Activated CD8-positive, alpha-beta T cell treated with anti-CD3 and anti-CD28 coated beads, Interleukin-2, amount 10 ng/mL, durations not matched to agents 7 days and 5 days (primary cell): ENCODE measurements at places on chromosomes 16 and 17. TPM values are rescaled to one million over a fixed set of nuclear protein-coding genes. Genes with fewer than 3 reads are reported as not detected.

- no peak for DNase-seq
- peaks cover 44% of the 10 kb centered on the region for H3K4me1 ChIP-seq
- H3K27ac ChIP-seq, result no peak overlapping the region
These were observed 117.4 kb downstream of the HIC1 start for GRCh38 chr17:2172077-2172851.

GRCh38 chr16:2206780-2207433, 1.7 kb downstream of the MLST8 start:
- peak overlapping the region; percentile 86 for H3K4me3 ChIP-seq
- peaks cover 30% of the 10 kb centered on the region for H3K4me1 ChIP-seq
- no peak for DNase-seq
- peaks cover 5% of the 10 kb centered on the region for H3K27me3 ChIP-seq

KCNH6 gene
- not detected for total RNA-seq

OR3A2 gene
- total RNA-seq, result 1.4 TPM

- H3K36me3 ChIP-seq, result no peaks in the 10 kb centered on the region
- no peak overlapping the region for H3K4me3 ChIP-seq
- H3K27me3 ChIP-seq, result peaks cover 25% of the 10 kb centered on the region
- H3K27ac ChIP-seq, result no peak overlapping the region
- H3K4me1 ChIP-seq, result peaks cover 29% of the 10 kb centered on the region
- no peak for DNase-seq
These were observed 1.8 kb downstream of the ODF4 start for GRCh38 chr17:8341456-8341855.

GRCh38 chr16:73177729-73178295, 129.9 kb upstream of the ZFHX3 start:
- H3K36me3 ChIP-seq, result no peaks in the 10 kb centered on the region
- DNase-seq, result no peak

DNA sequence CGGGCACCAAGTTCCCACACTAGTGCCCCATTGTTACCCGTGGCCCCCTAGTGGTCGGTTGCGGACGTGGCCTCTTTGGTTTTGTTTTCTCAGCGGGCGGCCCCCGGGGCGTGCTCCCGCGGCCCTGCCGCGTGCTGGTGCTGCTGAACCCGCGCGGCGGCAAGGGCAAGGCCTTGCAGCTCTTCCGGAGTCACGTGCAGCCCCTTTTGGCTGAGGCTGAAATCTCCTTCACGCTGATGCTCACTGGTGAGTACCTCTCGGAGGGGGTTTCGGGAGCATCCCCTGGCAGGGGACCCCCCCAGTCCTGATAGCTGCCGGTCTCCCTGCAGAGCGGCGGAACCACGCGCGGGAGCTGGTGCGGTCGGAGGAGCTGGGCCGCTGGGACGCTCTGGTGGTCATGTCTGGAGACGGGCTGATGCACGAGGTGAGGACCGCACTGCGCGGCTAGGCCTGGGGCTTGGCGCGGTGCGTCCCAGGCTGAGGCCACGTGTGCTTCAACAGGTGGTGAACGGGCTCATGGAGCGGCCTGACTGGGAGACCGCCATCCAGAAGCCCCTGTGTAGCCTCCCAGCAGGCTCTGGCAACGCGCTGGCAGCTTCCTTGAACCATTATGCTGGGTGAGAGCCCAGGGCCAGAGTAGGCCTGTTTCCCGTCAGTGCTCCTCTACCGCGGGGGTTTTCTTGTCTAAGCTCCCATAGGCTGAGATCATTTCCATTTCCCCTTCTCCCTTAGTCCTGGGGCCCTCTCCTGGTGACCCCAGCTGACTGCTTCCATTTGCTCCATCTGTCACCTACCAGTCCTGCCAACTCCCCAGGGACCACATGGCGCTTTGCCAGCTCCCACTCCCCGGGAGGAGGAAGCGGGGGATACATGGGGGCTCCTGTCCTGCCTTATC, 1.7 kb downstream of the SPHK1 start:
- peaks cover 2% of the 10 kb centered on the region for H3K36me3 ChIP-seq
- no peak overlapping the region for H3K27ac ChIP-seq
- DNase-seq, result peak; percentile 92
- peaks cover 24% of the 10 kb centered on the region for H3K4me1 ChIP-seq
- peak overlapping the region; percentile 69 for H3K4me3 ChIP-seq

DNA sequence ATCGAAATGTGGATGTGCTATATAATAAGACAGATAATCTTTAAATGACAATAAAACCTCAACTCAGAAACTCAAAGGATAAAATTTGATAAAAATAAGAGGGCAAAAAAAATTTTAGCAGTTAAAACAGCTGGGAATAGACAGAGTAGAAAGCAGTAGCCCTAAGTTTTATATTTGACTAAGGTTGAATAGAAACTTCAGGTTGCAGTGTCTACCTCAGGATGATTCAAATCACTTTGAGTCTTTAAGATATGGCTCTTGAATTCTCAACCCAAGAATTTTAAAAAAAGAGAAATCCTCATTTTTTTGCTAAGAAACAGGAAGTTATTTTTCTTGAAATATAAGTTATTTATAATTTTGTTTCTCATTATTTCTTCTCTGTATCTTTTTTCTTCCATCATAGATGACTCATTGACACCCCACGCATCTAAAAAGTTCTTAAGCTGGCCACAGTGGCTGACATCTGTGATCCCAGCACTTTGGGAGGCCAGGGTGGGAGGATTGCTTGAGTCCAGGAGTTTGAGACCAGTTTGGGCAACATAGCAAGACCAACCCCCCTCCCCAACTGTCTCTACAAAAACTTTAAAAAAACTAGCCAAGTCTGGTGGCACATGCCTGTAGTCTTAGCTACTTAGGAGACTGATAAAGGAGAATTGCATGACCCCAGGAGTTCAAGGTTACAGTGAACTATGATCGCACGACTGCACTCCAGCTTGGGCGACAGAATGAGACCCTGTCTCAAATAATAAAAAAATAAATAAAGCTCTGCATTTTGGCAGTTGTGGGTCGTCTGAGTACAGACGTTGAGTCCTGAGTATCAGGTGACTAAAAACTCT, 23.9 kb downstream of the NFAT5 start:
- no peaks in the 10 kb centered on the region for H3K27me3 ChIP-seq
- peaks cover 20% of the 10 kb centered on the region for H3K36me3 ChIP-seq
- no peak for DNase-seq
- no peak overlapping the region for H3K4me3 ChIP-seq

TM4SF5 gene
- not detected for total RNA-seq

MMP2 gene
- total RNA-seq, result not detected

HNF1B gene
- total RNA-seq, result not detected

- H3K4me1 ChIP-seq, result peaks cover 32% of the 10 kb centered on the region
- H3K4me3 ChIP-seq, result peak overlapping the region; percentile 46
- H3K36me3 ChIP-seq, result peaks cover 3% of the 10 kb centered on the region
- no peak overlapping the region for H3K27ac ChIP-seq
These were observed 3.6 kb upstream of the ZNHIT3 start for GRCh38 chr17:36482611-36483504.

SYT17 gene
- total RNA-seq, result not detected

RDM1 gene
- 13.9 TPM for total RNA-seq

PRSS8 gene
- not detected for total RNA-seq

DNA sequence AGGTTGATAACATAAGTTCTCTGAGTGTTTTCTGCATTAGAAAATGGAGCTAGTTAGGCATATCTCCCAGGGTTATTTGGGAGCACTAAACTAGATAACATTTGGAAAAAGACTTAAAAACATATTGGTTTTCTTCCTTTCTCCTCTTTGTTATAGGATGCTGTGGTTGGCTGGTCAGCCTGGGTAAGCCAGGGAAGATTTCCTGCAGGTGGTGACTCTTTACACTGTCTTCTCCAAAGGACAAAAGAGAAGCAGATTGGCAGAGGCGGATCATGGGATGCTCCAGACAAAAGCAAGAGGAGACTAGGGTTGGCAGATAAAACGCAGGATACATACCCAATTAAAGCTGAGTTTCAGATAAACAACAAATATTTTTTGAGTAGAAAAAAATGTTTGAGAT, 6.2 kb upstream of the CRYBA1 start:
- no peaks in the 10 kb centered on the region for H3K36me3 ChIP-seq
- peaks cover 11% of the 10 kb centered on the region for H3K4me1 ChIP-seq
- H3K27ac ChIP-seq, result no peak overlapping the region

CA4 gene
- total RNA-seq, result not detected

DNA sequence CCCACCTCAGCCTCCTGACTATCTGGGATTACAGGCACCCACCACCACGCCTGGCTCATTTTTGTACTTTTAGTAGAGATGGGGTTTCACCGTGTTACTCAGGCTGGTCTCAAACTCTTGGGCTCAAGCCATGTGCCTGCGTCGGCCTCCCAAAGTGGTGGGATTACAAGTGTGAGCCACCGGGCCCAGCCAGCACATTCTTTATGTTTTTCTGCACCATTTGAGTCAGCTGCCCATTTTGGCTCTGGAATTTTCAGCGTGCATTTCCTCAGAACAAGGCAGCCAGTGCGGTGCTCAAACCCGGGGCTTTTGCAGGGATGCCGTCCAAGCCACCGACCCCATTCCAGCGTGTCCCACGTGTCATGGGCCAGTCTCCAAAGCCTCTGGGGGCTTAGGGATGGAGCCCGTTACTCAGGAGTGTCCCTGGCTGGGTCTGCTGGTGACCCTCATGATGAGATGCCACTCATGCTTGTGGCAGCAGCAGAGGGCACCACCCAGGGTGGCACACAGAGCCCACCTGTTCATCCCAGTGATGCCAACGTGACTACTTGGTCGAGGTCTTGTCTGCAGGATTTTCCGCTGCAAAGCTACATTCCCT, 3.7 kb upstream of the RAB40C start:
- H3K27me3 ChIP-seq, result no peaks in the 10 kb centered on the region
- H3K4me3 ChIP-seq, result no peak overlapping the region
- DNase-seq, result no peak

DNA sequence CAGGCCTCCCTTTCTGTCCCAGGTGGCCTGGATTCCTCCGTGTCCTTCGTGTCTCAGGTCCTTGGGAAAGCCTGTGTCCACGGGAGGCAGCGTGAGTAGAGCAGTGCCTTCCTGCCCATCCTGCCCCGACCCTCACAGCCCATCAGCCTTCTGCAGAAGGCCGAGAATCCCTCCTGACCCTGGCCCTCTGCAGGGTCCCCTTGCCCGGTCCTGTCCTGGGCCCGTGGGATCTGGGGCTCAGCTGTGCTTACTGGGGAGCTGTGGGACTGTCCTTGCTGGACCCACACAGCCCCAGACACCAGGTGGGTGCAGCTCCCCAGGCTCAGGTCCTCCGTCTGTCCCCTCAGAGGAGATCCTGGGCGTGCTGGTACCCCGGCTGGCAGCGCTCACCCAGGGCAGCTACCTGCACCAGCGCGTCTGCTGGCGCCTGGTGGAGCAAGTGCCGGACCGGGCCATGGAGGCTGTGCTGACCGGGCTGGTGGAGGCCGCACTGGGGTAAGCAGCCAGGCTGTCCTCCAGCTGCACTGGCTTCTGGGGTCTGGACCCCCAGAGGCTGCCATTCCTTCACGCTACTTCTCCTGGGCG, 3.9 kb downstream of the TELO2 start:
- no peaks in the 10 kb centered on the region for H3K27me3 ChIP-seq
- no peak overlapping the region for H3K27ac ChIP-seq
- H3K36me3 ChIP-seq, result peaks cover 17% of the 10 kb centered on the region
- H3K4me1 ChIP-seq, result peaks cover 24% of the 10 kb centered on the region

GRCh38 chr17:38326996-38327792, 16.6 kb downstream of the GPR179 start:
- peak overlapping the region; percentile 48 for H3K27ac ChIP-seq
- peaks cover 12% of the 10 kb centered on the region for H3K4me1 ChIP-seq
- H3K27me3 ChIP-seq, result no peaks in the 10 kb centered on the region
- DNase-seq, result peak; percentile 25
- H3K36me3 ChIP-seq, result peaks cover 10% of the 10 kb centered on the region

DNA sequence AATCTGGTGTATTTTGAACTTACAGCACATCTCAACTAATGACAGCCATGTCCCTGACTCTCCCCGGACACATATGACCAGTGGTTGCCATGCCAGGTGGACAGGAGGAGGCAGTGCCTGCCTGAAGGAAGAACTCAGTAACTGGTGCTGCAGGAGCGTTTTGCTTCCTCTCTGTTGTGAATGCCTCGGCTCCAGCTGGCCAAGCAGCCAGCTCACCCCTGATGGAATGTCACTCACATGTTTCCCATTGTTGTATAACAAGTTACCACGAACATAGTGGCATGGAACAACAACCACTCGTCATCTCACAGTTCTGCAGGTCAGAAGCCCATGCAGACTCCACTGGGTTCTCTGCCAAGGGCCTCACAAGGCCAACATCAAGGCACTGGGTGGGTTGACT, 20.1 kb upstream of the IRF8 start:
- peaks cover 29% of the 10 kb centered on the region for H3K27me3 ChIP-seq
- H3K4me3 ChIP-seq, result no peak overlapping the region
- H3K4me1 ChIP-seq, result peaks cover 12% of the 10 kb centered on the region
- no peak for DNase-seq
- no peak overlapping the region for H3K27ac ChIP-seq
- H3K36me3 ChIP-seq, result no peaks in the 10 kb centered on the region

DNA sequence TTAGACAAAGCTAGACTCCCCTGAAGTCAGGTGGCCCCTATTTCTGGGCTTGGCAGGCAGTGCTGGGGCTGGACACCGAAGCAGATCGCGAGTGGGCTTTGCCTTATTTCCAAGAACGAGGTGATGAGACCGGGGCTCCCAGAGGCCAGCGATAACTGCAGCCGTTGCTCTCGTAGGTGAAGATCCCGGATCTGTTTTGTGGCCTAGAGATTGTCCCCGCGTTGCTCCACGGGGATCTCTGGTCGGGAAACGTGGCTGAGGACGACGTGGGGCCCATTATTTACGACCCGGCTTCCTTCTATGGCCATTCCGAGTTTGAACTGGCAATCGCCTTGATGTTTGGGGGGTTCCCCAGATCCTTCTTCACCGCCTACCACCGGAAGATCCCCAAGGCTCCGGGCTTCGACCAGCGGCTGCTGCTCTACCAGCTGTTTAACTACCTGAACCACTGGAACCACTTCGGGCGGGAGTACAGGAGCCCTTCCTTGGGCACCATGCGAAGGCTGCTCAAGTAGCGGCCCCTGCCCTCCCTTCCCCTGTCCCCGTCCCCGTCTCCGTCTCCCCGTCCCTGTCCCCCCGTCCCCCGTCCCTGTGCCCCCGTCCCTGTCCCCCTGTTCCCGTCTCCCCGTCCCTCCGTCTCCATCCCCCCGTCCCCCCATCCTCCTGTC, 1.5 kb upstream of the TBCD start:
- peaks cover 25% of the 10 kb centered on the region for H3K4me1 ChIP-seq
- no peak for DNase-seq
- H3K27ac ChIP-seq, result no peak overlapping the region

GRCh38 chr16:8714174-8714573, 39.8 kb downstream of the ABAT start:
- DNase-seq, result no peak
- H3K36me3 ChIP-seq, result no peaks in the 10 kb centered on the region
- no peaks in the 10 kb centered on the region for H3K27me3 ChIP-seq
- no peak overlapping the region for H3K4me3 ChIP-seq

GRCh38 chr17:9272501-9273200, 251.3 kb downstream of the NTN1 start:
- H3K4me1 ChIP-seq, result peaks cover 10% of the 10 kb centered on the region
- H3K27me3 ChIP-seq, result no peaks in the 10 kb centered on the region
- no peak overlapping the region for H3K27ac ChIP-seq
- no peak overlapping the region for H3K4me3 ChIP-seq
